ENCODE measurements at places on chromosomes 2 and 18.

DNA sequence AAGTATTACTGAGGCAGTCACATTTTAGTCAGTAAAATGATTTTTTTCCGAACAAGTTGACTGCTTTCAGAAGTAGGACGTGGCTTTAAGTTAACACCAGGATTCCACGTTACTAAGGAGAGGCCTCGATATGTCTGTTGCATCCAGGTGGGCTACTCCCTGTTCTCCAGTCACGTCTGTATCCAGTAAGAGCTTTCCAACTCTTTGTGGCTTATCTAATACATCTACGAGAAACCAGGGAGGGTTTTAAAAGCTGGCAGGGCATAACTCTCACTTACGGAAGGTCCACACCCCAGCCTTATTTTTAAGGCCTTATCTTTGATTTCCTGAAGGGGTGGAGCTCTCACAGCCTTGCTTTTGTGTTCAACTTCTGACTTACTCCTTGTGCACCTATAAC, 99.2 kb downstream of the SLC8A1 start:
- DNase-seq: no peak

DNA sequence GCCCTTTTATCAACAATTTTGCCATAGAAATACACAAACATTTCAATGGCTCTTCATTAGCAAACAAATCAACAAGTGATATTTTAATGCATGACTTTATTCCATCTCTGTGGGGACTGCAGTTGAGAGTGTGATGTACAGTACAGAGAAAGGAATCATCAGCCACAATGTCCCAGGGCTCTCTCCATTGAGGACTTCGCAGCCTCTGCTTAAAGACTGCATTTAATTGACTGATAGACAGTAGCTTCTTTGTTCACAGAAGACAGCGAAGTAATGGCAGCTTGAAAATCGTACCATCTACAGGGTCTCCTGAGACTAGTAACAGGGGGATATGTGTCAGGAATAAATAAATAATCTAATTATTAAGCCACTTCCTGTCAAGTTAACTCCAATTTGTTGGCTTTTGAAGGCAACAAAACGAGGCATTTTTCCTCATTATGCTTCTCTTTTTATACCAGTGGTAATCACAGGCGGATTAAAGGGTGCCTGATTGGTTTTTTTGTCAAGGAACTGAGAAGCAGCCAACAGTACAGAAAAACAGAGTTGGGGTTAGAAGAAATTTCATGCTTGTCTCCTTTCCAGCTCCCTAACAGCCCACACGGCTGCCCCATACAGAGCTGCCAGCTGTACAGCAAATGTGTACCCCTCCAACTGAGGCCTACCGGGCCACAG, 164.3 kb downstream of the ZNF521 start:
- DNase-seq: no peak

GRCh38 chr18:8389391-8390340, 219.6 kb upstream of the RAB12 start:
- DNase-seq: no peak

DNA sequence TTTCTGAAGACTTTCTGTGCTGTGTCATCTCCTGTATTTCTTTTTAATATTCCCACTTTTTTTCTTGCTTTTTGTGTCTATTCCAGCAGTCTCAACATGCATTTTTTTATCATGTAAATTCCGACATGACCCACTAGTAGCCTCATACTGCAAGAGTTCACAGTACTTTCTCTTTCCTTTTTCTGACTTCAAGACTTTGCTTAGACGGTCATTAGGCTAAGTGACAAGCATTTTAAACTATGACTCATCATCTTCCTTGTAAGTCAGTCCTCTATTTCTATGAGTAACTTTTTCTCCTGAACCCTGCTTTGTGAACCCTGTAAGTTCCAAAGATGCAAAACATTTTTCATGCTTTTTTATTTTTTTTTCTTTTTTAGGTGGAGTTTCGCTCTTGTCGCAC, 381.2 kb downstream of the TXNL1 start:
- DNase-seq: no peak

DNA sequence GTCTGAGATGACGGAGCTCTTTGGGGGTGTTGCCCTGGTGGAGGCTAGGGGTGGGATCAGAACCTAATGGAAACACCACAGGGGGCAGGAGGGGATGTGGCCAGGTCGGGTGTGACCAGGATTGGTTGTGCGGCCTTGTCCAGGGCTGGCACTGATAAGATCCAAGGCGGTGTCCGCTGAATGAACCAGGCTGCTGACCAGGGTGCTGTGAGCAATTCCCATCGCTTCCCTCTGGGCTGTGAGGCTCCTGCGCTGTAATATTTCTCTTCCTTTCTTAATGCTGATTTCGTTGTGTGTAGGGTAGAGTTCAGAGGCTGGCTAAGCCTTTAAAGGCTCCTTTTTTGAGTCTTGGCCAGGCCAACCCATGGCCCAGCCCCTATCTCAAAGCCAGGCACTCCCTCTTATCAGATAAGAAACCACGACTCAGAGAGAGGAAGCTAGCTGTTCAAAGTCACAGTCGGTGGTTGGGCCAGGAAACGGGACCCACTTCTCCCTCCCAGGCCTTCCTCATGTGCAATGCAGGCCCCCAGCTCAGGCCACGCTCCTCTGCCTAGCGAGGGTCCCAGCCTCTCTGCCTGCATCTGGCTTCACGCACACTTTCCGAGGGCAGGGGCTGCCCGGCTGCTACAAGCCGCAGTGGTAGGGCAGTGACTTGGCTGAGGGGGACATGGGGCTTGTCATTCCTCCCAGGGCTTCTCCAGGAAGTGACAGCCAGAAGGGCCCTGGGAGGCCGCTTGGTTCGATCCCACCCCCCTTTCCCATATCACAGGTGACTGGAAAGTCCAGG, 26.0 kb upstream of the FOSL2 start:
- DNase-seq: no peak

GRCh38 chr2:217889656-217890055, 113.1 kb downstream of the TNS1 start:
- DNase-seq: no peak

GRCh38 chr2:173238385-173238784, 116.3 kb upstream of the CDCA7 start:
- no peak for DNase-seq

- DNase-seq: no peak
Measured at GRCh38 chr2:44118257-44118656, 50.4 kb upstream of the PPM1B start.

DNA sequence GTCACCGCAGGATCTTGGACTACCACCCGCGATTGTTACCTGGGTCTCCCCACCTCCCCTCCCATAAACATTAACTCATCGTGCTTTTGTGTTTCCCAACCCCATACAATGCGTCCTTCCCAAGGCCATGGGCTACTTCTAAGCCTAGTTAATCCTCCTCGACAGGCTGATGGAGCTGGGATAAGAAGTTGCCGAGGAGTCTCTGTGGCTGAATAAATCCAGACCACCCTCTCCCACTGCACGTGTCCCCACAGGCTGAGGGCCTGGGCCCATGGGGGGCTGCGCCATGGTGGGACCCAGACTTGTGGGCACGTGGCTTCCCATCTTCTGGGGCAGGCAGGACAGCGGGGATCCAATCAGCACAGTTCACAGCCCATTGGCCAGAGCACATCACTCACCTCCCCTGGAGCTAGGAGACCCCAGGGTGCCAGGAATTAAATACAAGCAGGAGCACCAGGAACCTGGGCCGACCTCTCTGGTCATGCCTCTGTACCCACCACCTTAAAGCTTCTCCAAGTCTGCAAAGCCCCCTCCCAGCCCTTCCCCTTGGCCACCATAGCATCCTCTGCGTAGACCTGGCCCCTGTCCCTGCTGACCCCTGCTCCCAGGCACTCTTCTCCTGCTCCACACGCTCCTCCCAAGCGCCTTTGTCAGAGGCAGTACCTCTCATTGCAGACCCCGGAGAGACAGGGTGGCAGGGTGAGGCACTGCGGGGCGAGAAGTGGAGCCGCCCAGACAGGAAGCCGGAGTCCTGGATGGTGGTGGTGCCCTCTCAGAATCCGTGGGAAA, 51.0 kb upstream of the ID2 start:
- DNase-seq: no peak

All from right kidney (tissue), 9 donors.